ENCODE measurements at places on chromosomes 2 and 18.
A peak's percentile ranks its signal among the peaks of the same experiment; 100 is the strongest.

DNA sequence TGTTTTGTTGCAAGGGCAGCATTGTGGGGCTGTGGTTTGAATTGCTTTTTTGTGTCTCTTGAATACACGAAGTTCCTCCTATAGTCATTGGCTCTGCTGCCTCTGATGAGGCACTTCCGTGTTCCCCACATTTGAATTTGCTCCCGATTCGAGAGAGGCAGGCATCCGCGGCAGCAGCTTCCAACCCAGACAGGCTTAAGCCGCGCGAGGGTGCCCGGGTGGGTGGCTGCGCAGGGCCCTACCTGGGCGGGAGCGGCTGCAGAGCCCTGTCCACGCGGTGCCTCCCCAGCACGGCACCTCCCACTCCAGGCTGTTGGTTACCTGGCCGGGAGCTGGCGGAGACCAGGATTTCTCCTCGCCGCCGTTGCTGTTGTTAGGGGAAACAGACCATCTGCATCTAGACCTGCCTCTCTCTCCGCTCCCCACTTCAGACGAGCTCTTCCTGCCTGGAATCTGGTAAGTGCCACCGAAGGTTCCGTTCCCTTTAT, 151.3 kb downstream of the NEDD4L start:
- peak; percentile 2 for DNase-seq

DNA sequence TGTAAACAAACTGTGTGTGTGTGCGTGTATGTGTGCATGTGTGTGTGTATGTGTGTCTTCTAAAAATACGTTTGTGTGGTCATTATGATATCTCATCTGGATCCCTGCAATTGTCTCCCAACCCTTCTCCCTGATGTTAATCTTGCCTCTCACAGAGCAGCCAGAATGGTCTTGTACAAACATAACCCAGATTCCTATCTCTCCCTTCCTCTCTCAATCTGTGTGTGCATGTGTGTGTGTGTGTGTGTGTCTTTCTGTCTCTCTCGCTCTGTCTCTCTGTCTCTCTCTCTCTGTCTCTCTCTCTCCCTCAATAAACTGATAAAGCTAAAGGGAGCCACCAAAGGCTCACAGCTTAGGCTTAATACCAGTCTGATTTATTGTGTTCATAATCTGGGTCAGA, 210.8 kb downstream of the PAX3 start:
- no peak for DNase-seq

- no peak for DNase-seq
Observed at GRCh38 chr2:186319105-186319504, 167.0 kb upstream of the ZC3H15 start.

GRCh38 chr2:16430846-16431245, 234.8 kb downstream of the CYRIA start:
- DNase-seq: no peak

GRCh38 chr2:238558456-238559099, 131.9 kb downstream of the ASB1 start:
- DNase-seq: no peak

DNA sequence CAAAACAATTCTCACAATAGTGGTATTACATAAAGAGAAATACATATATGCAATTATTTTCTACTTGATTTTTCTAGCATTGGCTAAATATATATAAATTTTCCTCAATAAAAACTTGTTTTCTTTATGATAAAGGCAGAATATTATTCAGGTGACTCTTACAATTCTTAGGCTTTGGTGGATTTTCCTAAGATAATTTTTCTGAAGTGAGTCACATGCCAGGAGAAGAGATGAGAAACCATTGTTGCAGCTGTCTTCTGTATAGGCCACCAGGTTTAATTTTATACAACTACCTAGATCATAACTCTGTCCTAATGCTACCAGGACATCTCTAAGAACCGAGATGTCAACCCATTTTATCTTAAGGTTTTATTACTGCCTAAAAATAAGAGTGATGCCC, 552.4 kb upstream of the CDH2 start:
- no peak for DNase-seq

- no peak for DNase-seq
Observed at GRCh38 chr2:42309366-42309765, 51.7 kb downstream of the COX7A2L start.

GRCh38 chr2:36912695-36913094, 53.6 kb downstream of the STRN start:
- DNase-seq: no peak

DNA sequence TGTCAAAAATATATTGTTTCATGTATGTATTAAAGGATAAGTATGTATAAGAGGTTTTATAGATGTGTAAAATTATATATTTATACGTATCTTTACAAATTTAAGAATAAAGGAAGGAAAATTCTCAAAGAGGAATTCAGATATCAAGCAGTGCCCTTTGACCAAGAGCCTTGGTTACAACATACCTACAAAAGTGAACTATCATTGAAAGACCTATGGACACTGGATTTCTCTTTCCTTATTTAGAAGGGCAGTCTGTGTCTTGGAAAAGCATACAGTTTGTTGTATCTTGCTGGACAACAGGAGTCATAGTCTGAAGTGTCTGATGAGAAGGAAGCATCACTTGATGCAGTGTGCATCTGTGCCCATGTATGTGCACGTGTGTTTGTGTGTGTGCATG, 21.8 kb upstream of the USP40 start:
- no peak for DNase-seq

DNA sequence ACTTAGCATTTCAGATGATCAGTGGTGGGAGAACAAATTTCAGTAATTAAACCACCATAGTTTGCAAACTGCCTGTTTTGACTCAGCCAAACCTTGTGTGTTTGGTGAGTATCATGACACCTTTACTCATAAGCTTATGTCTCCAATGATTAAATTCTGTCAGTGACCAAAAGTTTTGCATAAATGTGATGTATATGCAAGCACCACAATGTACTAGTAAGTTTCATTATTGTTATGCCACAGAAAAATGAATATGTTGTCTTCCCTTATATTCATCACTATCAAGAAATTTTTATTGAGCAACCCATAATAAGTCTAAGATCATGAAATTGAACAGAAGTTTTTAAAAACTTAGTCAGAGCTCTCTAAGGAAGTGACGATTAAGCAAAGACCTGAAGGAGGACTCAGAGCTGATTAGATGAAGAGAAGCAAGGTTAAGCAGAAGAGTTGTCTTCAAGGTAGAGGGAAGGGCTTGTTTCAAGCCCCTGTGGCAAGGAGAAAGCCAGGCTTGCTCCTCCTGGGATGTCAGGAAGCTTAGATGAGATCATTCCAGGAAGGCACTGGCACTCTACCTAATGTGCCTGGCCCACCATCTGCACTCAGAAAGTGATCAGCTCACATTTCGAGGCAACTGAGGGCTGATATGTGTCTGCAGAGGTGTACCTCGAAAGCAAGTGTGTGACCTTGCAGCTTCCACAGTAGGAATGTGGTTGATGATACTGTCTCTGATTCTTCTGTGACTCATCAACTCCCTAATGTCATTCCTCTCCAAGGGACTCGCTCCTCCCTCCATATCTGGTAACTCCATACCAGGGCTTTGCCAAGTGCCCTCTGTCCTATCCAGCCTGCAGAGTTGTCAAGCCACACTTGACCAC, 54.7 kb downstream of the KCTD18 start:
- DNase-seq: no peak

- DNase-seq: no peak
Observed at GRCh38 chr2:2686222-2686621, 355.1 kb upstream of the MYT1L start.

- no peak for DNase-seq
Observed at GRCh38 chr2:64918220-64918886, 70.8 kb upstream of the SLC1A4 start.

DNA sequence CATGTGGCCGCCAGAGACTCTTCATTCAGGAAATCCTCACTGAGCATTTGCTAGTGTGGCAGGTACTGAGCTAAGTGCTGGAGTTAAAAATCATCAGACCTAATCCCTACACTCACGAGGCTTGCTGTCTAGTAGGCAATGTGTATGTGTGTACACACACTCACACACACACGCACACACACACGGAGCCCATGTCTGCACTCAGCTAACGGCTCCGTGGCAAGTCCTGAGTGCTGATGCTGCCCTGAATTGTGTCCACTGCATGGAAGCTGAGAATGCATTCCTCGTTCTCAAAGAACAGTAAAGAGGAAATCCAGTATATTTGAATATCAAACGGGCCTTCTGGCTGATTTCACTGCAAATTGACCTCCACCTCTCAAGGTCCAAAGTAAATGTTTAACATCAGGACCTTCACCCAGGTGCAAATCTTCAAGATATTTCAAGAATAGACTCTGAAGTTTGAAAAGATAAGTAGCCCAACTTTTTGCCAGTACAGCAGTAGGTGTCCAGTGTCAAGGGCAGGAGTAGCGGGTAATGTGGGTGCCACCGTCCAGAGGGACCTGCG, 136.1 kb upstream of the TTC39C start:
- DNase-seq: no peak

DNA sequence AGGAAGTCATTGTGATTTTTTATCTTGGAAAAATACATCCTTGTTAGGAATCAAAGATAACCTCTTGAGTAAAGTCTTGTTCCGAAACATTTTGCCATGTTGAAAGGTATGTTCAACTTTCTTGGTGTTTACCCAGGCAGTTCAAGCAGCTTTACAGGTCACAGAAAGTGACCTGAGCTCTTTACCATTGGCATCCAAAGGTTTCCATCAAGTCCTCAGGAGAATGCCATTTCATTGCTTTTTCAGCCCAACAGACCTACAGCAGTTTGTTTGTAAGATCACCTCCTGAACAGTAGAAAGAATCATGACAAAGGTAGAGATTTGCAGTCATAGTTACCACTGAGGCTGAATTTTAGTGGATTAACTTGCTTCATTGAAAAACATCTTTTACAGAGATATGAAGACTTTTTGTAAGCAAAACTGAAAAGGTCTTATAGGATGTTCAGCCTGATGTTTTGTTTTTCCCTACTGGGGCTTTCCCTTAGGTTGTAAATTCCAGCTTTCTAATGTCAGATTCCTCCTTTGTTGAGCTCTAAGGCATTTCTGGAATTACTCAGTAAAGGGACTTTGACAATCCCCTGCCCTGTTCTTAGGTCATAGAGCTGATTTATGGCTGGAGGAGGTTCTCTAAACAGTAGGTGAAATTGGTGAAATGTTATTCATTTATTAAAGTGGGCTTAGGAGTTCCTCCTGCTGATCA, 236.8 kb upstream of the RBMS1 start:
- no peak for DNase-seq

DNA sequence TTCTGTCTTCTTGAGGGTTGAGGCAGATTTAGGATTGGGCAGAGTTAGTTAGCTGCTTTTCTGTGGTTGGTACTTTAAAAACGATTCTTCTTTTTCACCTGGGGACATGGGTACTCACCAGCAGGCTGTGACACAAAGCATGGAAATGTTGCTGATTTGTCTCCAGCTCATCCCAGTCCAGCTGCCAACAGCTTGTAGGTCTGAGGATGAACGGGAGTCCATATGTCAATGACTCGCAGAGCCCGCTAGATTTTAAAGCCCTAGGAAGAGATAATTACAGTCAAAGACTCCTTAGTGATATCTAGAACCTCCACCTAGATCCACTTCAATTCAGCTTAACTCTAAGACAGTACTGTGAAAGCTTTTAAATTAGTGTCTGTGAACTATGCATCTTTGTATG, 20.8 kb downstream of the DOK1 start:
- no peak for DNase-seq

GRCh38 chr2:59083075-59083828, 842.1 kb upstream of the FANCL start:
- no peak for DNase-seq

- no peak for DNase-seq
Observed at GRCh38 chr2:165888171-165888570, 65.4 kb downstream of the TTC21B start.

DNA sequence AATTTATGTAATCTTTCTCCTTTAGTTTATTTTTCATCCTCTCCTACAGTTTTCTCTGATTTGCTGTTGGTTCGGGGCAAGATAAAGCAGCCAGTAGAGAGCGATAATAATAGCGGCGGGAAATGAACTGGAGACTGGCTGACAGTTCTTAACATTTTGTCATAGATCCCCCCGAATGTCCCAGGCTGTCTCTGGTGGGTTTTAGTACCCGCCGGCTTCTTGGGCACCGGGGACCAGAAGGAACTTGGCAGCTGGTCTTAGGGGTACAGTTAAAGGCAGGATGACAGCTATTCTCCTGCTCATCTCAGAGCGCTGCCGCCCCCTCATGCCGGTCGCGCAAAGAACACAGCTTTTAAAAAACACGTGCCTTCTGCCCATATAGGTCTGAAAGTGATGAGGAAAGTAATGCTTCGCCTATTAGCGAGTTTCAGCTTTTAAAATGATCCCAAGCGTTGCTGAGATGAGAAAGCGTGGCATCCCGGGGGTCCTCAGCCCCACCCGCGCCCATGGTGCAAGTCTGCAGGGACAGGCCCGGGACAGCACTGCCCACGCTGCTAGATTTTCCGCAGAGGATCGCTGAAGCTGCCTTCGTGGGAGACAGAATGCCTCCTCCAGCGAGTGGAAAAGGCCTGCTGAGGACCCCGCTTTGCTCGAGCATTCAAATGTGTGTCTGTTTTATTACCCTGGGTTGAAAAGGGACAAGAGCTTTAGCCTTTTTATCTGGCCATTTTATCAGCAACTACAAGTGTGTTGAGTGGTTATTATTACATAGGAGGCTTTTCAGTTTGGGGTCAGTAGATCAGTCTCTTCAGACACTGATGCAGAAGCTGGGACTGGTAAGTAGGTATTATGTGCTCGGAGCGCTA, 3.8 kb downstream of the ONECUT2 start:
- no peak for DNase-seq

GRCh38 chr2:232542715-232543467, 3.4 kb downstream of the CHRNG start:
- no peak for DNase-seq

- no peak for DNase-seq
Observed at GRCh38 chr2:64192664-64193105, 48.5 kb upstream of the PELI1 start.

- no peak for DNase-seq
Observed at GRCh38 chr2:169849710-169850109, 22.5 kb downstream of the UBR3 start.

DNA sequence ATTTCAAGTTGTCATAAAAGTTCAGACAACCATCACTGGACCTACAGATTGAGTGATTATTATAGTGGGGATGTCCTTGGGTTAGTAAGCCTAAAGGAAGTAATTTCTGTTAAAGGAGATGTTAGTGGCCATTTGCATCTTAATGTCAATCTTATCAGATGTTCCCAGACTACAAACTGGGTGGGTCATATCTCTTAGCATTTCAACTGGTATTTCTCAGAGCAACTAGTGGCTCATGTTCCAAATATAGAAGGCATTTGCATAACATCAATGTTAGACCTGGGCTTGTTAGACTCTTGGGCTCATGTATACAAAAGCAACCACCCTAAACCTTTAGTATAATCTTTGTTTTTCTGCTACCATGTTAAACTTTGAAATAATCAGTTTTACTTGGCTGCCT, 17.9 kb downstream of the PLEKHA3 start:
- DNase-seq: no peak

- no peak for DNase-seq
Observed at GRCh38 chr2:149021271-149021719, 17.2 kb upstream of the LYPD6B start.

GRCh38 chr2:202635428-202636212, 851 bp downstream of the FAM117B start:
- peak; percentile 79 for DNase-seq

DNA sequence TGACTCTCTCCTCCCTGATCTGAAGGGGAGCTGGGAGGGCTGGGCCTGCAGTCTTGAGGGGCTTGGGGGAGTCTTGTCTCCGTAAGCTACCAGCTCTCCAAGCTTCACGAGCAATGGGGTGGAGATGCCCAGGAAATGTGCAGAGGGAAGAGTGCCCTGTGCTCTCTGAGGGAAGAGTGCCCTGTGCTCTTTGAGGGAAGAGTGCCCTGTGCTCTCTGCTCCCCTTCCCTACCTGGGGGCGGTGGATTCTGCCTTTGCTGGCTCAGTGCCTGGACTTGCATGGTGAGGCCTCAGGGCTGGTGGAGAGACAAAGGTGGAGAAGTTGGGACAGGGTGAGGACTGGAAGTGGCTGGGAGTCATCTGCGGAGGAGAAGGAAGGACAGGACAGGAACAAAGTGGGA, 72.7 kb downstream of the TWIST2 start:
- DNase-seq: no peak

Measured in stimulated activated CD4-positive, alpha-beta T cell treated with anti-CD3 and anti-CD28 coated beads, Interleukin-2, amount 100 ng/mL, for 4 hours (primary cell).